Fibroblast of skin of scalp (primary cell): ENCODE measurements at places on chromosomes 3 and 15.

- no peak for DNase-seq
These were observed 18.5 kb downstream of the LIMD1 start for GRCh38 chr3:45612918-45613602.

GRCh38 chr3:125045194-125045593, 10.6 kb downstream of the HEG1 start:
- DNase-seq = no peak

DNA sequence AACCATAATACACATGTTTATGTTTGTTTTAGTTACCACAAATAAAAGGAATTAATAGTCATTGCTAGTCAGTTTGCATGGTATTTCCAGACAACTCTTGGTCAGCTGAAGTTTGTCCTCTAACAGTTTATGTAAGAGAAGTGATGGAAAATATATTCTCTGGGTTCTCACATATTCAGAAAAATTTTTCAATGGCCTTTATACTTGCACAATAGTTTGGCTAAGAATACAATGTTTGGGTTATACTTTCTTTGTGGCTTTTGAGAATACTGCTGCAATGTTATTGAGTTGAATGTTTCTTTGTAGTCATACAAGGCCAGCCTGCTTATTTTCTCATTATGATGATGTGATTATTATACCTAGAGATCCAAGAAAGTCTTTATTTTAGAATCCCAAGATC, 133.9 kb downstream of the RAP2B start:
- no peak for DNase-seq

GRCh38 chr3:59518283-59519055, 468.6 kb upstream of the CFAP20DC start:
- no peak for DNase-seq
